ENCODE measurements at places on chromosomes 1 and 21. TPM values are rescaled to one million over a fixed set of nuclear protein-coding genes. Genes with fewer than 3 reads are reported as not detected.

GRCh38 chr1:28602536-28603439 lies 10.7 kb downstream of the RAB42 start:
- peak; percentile 68 for DNase-seq

DNA sequence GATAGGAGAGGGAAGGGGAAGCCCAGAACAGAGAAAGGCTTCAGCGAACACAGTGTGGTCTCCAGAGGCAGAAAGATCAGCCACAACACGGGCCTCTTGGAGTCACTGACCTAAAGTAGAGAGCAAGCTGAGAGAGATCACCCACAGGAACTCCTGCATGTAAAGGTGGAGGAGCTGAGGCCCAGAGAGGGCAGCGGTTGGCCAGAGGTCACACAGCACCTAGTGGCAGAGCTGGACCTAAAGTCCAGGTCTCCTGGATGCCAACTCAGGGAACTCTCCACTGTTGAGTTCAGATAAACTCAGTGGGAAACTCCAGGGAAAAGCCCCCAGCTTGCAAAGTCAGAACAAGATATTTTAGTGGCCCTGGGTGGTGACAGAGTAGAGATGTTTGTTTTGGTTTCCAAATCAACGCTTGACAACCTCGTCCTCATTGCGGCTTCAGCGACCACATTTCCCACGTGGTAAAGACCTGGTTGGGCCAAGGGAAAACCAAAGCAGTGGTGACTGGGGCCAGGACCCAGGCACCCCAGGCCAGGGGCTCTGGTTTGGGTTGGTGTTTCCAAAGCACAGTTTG lies 4.6 kb downstream of the IFFO2 start:
- DNase-seq: no peak

DNA sequence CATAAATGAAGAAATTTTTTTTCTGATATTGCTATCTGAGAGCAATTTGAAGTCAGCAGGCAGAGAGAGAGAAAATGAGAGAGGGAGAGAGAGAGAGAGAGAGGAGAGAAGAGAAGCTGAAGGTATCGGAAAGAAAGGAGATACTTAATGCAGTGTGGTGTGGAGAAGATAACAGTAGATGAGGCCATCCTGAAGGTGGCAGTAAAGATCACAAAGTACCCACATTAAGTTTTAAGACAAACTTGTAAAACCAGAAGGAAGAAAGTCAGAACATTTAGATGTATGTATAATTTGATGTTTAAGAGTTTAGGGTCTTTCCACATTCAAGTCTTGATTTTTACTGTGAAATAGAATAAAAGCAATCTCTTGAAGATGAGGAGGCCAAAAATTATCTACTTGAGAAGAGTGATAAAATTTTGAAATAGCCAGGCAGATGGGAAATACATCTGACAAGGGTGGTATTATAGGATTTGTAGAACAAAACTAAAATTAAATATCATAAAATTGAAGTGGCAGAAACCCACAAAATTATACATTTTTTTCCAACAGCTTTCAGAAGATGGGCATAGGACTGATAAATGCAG lies 1753.4 kb downstream of the MRPL39 start:
- DNase-seq: peak; percentile 2

DNA sequence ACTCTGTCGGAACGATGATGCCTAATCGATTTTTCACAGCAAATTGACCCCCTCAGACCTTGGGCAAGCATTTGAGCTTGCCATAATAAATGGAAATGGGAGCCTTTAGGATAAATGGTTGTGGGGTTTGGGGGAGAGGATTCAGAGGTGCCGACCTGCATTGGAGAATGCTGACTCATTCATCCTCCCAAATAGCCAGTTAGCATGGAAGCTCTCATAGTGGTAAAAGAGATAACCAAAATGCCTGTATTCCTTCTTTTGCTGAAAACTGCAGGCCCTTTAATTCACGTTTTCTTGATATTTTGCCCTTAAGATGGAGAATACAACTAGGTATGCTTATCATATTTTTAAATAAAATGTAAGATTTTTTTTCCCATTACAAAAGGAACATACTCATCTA lies 392.6 kb upstream of the DEPDC1 start:
- no peak for DNase-seq

DNA sequence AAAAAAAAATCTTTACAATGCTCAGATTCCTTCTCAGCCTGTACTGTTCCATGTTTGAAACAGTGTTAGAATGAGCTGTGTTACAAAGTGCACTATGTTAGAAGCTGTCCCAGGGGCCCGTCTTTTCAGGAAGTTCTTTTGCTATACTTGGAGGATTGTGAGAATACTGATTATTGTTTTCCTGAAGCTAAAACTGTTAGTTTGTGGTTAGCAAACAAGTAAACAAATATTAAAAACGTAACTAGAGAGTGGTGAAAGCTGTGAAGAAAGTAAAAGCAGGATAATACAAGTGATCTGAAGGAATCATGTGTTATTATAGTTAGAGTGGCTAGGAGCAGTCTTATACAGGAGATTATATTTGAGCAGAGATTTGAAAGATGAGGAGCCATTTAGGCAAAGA lies 35.6 kb downstream of the CAMSAP2 start:
- DNase-seq: no peak

DNA sequence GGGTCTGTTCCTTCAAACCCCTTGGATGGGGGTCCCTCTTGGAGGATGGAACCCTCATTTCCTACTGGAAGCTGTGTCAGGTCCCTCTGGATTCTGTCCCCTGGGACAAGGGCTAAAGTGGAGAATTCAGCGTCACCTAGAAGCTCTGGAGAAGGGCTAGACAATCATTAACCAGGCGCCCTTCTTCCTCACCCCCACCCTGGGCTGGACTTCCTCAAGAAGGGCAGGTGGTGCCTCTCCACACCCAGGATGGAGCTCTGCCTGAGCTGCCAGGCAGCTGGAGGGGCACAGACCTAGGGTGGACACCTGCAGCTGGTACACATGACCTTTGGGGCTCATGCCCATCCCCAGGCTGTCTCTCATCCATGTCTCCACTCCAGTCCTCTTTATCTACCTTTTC lies 3.6 kb downstream of the CELF3 start:
- DNase-seq: no peak

- DNase-seq: peak; percentile 71
Observed at GRCh38 chr1:113835686-113836290, 23.5 kb upstream of the RSBN1 start.

DNA sequence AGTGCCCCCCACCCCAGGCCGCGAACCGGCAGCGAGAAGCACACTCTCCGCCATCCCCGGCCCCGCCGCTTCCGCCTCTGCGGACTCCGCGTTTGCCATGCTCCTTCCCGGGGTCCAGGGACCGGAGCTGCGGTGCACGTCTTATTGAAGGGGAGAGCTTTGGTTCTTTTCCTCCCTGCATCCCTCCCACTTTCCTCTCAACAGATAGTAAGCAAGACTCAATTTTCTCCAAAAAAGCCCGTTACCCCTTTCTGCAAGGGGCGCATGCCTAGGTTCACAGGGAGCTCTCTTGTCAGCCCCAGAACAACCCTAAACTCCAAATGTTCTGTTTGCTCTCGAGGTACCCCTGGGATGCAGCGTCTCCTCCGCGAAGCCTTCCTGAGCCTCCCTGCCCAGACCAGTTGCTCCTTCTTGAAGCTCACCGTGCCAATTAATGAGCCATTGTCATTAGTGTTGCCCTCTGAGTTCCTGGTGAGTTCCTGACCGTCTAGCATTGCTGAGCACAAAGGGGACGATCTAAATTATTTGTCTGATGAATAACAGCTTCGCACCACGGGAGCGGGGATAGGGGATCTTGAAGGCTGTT lies 8.1 kb downstream of the FOXD3 start:
- DNase-seq: no peak

DNA sequence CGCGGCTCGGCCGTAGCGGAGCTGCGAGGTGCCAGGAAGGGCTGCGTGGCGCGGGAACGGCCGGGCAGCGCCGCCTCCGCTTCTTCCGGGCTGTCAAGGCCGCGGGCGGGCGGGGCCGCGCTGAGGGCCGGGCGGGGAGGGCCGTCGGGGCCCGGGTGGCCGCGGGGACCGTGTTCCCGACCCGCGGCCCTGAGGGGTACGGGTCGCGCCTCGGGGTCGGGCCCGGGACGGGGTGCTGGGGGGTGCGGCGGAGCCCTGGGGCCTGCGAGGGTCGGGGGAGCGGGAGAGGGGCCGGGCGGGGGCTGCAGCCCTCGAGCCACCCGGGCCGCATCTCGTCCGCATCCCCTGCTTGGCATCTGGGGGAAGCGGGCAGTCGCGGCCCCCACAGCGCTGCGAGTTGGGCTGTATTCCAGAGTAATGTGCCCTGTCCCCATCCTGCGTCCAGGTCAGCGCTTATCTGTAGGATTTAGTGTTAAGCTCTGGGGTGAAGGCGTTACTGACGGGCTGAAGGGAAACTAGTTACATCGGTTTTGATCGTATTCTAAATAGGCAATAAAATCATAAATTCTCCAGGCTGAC lies 379 bp downstream of the RER1 start:
- peak; percentile 22 for DNase-seq

GRCh38 chr1:202968895-202969295 lies 1.8 kb upstream of the CYB5R1 start:
- DNase-seq: peak; percentile 77

DNA sequence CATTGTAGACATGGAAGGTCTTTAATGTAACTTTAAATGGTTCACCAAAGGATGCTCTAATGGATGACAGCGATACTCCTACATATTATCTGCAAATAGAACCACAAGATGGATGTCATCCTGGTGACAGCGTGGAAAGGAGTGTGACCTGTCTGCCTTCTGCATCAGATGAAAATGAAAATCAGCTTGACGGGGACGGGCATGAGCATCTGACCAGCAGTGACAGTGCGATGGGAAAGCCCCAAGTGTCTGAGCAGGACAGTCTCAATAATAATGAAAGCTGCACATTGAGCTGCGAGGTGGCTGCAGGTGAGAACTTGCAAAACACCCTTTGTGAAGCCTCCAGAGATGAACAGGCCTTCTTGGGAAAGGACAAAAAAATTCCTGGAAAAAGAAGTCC lies 25.2 kb downstream of the CNST start:
- no peak for DNase-seq

DNA sequence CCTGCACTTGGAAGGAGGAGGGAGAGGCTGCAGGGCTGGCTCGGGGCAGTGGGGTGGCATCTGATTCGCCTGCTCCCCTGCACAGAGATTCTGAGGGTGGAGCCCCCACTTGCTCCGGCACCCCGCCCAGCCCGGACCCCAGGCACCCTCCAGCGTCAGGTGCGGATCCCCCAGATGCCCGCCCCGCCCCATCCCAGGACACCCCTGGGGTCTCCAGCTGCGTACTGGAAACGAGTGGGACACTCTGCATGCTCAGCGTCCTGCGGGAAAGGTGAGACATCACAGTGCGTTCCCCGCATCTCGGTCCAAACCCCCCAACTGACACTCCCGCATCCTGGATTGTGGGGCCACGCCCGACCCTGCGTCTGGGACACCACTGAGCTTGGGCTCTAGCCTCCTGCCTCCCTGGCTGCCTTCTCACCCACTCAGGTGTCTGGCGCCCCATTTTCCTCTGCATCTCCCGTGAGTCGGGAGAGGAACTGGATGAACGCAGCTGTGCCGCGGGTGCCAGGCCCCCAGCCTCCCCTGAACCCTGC lies 7.9 kb downstream of the ADAMTSL4 start:
- DNase-seq: no peak

DNA sequence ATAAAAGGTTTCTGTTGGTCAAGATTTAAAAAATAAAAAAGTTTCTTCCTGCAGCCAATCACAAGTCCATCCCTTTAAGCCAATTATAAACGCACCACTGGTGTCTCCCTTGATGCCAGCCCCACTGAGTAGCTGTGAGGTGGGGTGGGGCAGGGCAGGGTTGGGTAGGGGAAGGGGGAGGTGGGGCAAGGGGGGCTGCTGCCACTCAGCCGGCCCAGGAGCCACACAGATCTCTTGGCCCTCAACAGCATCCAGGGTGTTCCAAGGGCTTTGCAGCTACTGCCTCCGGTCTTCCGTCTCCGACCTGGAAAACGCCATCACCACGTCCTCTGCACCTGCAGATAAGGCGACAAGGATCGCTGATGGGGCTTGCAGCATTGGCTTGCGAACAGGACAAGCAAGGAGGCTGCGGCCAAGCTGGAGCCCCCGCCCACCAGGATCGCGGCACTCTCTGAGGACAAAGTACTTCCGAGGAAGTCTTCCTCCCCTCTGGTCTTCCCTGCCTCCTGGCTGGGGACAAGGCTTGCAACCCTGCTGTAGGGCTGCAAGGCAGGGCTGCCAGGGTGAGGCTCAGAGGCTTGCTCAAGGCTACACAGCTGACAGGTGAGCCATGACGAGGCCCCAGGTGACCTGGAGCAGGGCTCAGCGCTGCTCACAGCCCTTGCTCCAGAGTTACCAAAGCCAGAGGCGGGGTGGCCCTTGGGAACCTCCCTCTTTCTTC lies 26.8 kb upstream of the CLSTN1 start:
- DNase-seq: peak; percentile 72

- DNase-seq: no peak
Observed at GRCh38 chr1:43460988-43461693, 7.4 kb upstream of the HYI start.

GRCh38 chr1:115189814-115190539 lies 100.7 kb upstream of the TSPAN2 start:
- DNase-seq: no peak

DNA sequence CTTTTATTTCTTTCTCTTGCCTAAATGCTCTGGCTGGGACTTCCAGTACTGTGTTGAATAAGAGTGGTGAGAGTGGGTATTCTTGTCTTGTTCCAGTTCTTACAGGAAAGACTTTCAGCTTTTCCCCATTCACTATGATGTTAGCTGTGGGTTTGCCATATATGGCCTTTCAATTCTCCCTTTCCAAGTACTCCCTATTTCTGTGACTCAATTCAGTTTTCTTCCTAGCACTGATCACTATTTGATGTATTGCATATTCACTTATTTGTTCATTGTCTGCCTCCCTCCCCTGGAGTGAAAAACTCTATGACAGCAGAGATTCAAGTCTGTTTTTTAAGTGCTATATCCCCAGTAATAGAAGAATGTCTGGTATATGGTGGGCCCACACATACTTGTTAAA lies 618.2 kb upstream of the CAMK1G start:
- DNase-seq: no peak

DNA sequence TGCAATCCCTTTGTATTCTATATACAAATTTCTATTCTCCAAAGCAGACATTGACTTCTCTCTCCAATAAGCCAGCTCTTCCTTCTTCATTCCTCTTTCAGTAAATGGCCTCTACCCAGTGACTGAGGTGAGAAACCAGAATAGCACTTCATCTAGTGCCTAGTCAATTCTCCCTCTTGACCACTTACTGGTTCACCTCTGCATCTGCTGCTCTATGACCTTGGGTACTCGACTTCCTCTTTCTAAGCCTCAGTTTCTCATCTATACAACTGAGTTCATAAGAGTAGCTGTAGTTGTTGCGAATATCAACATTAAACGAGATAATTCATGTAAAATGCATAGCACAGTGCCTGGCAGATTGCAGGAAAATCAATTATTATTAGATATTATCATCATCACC lies 12.4 kb downstream of the LYST start:
- no peak for DNase-seq

The MATN1 gene
- total RNA-seq: not detected

The POFUT2 gene
- total RNA-seq: 20.4 TPM

The TMPRSS15 gene
- total RNA-seq: 0.13 TPM

The KLHDC7A gene
- total RNA-seq: 0.59 TPM

The GPN2 gene
- 46.6 TPM for total RNA-seq

The TPTE gene
- total RNA-seq: not detected

The PERM1 gene
- total RNA-seq: not detected

All from OCI-LY7 (cell line).